ENCODE measurements at places on chromosomes 2 and 18. TPM values are rescaled to one million over a fixed set of nuclear protein-coding genes. Genes with fewer than 3 reads are reported as not detected.

The GNLY gene
- total RNA-seq = 2.2 TPM

DNA sequence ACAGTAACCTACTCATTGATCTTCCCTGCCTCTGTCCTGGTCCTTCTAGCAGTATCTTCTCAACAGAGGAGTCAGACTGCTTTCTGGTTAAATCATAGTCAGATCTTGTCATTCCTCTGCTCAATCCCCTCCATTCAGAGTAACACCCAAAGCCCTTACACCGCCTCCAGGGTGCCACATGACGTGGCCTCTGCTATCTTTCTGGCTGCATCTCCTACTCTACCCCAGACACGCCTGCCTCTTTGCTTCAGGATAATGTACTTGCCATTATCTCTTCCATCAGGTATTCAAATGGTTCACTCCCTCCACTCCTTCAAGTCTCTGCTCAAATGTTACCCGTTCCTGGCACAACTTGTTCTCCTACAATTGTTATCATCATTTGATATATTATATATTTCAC lies 36.3 kb upstream of the ACVR2A start:
- DNase-seq = peak; percentile 38

DNA sequence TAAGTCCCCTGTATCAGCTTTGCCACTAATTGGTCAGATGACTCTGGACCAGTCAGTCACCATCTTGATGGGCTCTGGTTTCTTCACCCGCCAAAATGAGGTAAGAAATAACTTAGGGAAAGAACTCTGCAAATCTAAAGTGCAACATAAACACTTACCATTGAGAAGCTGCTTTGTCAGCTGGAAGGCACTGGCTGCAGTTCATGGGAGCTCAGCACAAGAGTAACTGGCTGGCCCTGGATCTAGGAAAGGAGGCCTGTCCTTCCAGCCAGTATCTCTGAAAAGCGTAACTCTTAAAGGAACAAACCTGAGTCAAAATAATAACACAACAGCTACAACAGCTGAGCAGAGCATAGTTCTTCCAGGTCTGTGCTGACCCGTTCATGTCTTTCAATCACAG lies 123.9 kb downstream of the CACNB4 start:
- DNase-seq = peak; percentile 77

- no peak for DNase-seq
These were observed 72.6 kb downstream of the ACTR2 start for GRCh38 chr2:65300134-65300760.

- no peak for DNase-seq
These were observed 298.8 kb downstream of the SRBD1 start for GRCh38 chr2:45312275-45312674.

All from umbilical cord (tissue), 2 donors.